ENCODE measurements at places on chromosomes 4 and X.
A peak's percentile ranks its signal among the peaks of the same experiment; 100 is the strongest.

- DNase-seq = no peak
Observed at GRCh38 chrX:48835524-48836329, at the start of gene PCSK1N. Gene PCSK1N (minus strand): TSS chrX:48835610. CDS start chrX:48835532, 78 bp downstream.

- no peak for DNase-seq
Observed at GRCh38 chr4:6562931-6563901, 11.8 kb upstream of the MAN2B2 start.

- DNase-seq = no peak
Observed at GRCh38 chr4:147942729-147943128, 210.8 kb downstream of the ARHGAP10 start.

DNA sequence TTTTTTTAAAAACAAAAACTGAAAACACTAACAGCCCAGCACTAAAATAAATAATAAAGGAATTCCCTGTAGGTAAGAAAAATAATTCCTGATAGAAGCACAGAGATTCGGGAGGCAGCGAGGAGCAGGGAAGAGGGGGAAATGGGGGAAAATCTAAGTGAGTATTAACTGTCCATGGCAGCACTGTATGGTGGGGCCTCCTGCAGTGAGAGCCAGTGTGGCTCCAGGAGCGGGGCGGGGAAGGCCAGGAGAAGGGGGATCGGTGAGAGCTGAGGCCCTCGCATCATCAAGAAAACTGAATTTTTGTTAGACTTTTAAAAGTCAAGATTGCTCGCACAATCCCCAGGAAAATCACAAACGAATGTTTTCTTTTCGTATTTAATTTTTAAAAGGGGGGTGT, 14.1 kb downstream of the RNF212 start:
- no peak for DNase-seq

- no peak for DNase-seq
Observed at GRCh38 chr4:21709761-21710160, 238.8 kb downstream of the KCNIP4 start.

GRCh38 chrX:39140581-39140980, 339.3 kb downstream of the MID1IP1 start:
- DNase-seq = no peak

GRCh38 chrX:97155816-97156215, 272.1 kb downstream of the RPA4 start:
- DNase-seq = peak; percentile 1

GRCh38 chrX:2492531-2493218, 8.1 kb downstream of the DHRSX start:
- no peak for DNase-seq

GRCh38 chr4:185925910-185926360, 113.9 kb upstream of the SORBS2 start:
- DNase-seq = no peak

- no peak for DNase-seq
Observed at GRCh38 chr4:39664828-39665731, 26.4 kb upstream of the SMIM14 start.

DNA sequence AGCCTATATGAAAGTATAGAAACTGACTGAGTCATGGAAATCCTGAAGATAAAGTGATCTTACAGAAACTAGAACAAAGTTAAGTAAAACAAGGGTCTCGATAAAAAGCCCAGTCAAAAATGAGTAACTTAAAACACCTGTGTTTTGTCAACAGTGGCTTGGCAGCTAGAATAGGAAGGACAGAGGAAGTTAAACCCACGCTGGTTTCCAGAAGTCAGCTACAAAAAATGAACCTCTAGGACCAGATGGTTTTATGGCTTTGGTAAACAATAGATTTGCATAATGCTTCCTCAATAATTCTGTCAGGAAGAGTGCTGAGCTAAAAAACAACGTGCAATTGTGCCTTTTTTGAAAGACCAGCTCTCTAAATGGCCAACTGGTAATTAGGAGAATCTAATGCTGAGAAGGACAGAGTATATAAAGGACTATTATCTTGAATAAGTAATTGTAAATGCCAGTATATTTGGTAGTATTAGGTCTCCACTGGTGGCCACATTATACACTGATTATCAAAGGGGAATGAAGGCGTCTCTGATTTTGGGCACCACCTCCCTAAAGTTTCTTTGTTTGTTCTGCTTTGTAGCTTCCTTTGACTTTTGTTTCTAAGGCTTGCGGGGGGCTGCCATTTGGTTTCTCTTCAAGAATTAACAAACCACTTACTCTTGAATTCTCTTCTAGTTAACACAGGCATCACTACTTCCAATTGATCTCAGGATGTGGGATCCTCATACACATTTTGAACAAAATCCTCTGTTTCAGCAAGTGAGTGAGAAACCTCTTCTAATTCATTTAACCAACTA, 72.2 kb upstream of the PPP3CA start:
- DNase-seq = no peak

GRCh38 chrX:38973322-38973721, 172.1 kb downstream of the MID1IP1 start:
- DNase-seq = no peak

DNA sequence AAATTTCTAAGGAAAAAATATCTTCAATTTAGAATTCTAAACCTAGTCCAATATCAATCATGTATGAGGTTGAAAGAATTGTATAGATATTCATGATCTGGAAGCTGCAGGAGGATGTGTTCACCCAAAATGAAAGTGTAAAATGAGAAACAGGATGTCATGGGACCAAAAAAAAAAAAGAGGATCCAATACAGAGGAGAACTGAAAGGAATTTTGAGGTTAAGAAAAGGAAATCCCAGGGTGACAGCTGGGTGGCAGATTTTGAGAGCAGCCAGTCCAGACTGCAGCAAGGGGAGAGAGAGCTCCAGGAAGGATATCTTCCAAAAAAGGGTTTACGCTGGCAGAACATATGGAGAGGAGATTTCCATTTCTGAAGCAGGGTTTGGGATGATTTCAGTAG, 38.9 kb downstream of the TLR10 start:
- no peak for DNase-seq
